ENCODE measurements at places on chromosomes 5 and 9.

DNA sequence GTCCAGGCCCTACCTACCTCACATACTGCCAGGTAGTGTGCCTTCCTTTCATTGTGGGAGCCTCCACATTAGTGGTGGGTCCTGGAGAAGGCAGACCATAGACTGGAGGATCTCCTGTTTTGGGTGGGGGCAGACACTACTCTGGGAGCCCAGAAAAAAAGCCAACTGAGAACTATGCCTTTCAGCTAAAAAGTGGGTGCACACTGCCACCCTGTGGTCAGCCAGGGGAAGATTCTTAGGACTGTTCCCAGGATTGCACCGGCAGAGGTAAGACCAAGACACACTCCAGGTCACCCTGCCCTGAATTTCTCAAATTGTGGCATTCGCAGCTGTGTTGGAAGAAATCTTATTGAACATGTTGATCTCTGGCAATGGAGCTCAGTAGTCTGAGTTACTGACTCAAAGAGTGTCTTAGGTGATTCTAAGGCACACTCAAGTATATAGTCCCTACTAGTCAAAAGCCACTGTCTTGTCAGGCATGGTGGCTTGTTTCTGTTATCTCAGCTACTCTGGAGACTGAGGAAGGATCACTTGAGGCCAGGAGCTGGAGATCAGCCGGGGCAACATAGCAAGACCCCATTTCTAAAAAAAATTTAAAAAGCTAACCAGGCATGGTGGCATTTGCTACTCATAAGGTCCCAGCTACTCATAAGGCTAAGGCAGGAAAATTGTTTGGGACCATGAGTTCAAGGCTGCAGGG is 3.6 kb downstream of the SIGMAR1 start:
- peak; percentile 80 for DNase-seq

DNA sequence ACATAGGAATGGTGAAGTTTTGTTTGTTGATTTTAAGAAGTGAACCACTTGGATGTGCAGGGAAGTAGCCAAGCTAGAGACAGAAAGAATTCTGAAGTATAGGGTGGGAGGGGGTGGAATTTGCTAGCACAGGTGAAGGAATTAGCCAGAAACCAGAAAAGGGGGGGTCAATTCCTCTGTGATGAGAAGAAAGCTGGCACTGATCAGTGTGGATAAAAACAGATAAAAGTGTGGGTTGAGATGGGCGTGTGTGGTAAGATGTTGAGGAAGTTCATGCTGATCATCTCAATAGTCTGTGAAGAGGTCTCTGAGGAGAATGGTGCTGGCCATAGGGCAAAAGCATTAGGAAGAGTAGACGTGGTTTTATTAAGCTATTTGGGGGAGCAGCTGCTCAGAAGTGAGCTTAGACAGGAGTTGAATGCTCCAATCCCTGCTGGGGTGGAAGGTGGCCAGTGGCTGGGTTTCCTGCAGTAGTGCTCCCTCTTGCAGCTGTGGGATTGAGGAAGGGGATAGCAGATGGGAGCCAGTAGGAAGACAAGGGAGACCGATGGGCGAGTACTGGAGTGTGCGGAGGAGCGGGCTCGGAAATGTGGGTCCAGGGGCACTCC is 88.7 kb upstream of the ELL2 start:
- no peak for DNase-seq

DNA sequence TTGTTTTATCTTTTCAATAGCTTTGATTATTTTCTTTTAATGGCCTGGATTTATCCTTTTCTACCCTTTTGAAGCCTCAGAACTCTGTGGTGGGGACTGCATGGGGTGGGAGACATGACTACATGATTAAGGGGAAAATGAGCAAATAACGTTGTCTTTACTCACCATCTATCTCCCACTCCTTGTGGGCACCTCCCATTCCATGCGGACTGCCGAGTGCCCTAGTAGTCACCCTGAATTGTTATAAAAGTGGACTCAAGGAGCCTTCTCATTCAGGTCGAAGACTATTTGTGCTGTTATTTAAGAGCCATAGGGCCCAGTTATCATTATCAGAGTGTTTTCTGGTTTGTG is 281.8 kb downstream of the MLLT3 start:
- DNase-seq = no peak

DNA sequence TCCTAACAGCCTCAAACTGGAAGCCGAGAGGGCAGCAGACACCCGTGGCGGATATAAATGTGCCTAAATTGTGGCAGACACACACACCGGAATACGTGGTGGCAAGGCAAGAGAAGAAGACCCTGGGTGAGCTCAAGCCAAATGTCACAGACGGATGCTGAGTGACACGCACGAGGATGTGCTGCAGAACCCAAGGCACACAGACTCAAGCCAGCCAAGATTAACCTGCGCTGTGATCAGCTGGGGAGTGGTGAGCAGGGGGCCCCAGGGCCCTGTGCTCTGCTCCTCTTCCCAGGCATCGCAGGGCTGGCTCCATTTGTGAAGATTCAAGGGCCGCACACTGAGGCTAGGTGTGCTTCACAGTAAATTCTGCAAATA is 16.4 kb downstream of the SEMA4D start:
- peak; percentile 58 for DNase-seq

DNA sequence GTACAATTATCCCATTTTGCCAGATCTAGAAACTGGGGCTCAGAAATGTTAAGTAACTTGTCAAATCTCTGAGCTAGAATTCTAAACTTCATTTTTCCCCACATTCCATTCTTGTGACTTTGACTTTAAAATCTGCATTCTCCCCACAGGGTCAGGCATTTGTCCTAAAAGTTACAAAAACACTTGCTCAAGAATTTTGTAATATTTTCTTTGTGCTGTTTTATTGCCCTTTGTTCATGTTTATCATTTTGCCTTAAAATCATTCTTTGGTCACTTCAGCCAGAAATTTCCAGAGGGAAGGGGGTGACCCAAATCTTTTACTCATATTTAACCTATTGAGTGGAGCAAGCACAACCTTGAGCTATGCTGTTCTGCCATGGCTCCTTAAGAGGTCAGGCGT is 120.1 kb upstream of the CCL21 start:
- DNase-seq = no peak

GRCh38 chr9:121679901-121680635 is 28.6 kb downstream of the DAB2IP start:
- no peak for DNase-seq
